ENCODE measurements at places on chromosomes 3 and 15.

- no peak for DNase-seq
Measured at GRCh38 chr3:149621218-149622005, 36.4 kb downstream of the WWTR1 start.

DNA sequence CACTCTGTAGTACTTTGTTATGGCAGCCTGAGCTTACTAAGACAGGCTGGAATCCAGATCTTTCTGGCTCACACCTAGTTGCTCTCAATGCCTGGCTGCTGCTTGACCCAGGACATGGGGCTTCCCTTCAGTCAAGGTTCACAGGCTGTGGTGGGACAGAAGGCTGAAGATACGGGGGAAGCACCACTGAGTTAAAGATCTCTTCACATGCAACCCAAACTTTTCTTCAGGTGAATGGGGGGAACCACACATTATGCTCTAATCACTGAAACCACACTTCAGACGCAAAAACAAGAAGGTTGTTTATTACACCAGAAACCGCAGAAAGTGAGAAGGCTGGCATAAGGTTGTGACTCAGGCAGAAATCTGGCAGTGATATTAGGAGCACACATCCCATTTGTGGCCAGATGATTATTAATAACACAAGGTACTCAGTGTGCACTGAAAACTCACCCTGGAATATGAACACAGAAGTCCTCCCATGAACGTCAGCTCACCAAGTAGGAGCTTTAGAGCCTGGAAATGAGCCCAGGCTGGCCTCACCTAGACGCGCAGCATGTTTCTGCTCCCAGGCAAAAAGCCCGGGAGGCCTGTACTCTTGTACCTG, 230.5 kb upstream of the CHRNA7 start:
- DNase-seq: no peak

- DNase-seq: no peak
Measured at GRCh38 chr3:12773030-12773709, 14.1 kb upstream of the TMEM40 start.

- DNase-seq: no peak
Measured at GRCh38 chr15:99707473-99708270, 25.6 kb downstream of the LYSMD4 start.

DNA sequence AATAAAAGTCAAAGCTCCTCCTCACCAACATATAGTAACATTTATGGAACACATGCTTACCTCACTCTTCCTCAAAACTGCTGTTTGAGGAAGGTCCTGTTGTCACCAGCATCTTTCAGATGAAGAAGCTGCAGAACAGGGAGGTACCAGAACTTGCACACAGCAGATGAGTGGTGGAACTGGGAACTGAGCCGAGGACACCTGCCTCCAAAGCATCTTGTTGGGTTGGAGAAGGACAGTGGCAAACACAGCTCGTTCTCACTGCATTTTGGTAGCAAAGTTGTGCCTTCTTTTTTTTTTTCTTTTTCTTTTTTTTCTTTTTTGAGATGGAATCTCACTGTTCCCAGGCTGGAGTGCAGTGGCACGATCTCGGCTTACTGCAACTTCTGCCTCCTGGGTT, 76.0 kb downstream of the CEMIP start:
- no peak for DNase-seq

DNA sequence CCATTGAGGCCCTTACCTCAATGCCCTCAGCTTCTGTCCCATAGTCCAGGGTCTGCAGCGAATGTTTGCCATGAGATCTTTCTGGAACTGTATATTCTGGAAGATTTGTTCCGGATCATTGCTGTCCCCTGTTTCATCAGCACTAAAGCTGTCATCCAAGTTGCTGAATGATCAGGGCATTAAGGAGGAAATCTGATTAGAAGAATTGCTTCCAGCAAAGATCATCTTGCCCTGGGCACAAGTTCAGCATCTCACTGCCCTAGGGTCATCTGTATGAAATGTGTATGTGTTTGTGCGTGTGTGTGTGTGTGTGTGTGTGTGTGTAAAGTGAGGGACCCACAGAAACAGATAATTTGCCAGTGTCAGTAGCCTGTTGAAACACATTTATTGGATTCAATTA, 1.4 kb downstream of the TMC3 start:
- no peak for DNase-seq

DNA sequence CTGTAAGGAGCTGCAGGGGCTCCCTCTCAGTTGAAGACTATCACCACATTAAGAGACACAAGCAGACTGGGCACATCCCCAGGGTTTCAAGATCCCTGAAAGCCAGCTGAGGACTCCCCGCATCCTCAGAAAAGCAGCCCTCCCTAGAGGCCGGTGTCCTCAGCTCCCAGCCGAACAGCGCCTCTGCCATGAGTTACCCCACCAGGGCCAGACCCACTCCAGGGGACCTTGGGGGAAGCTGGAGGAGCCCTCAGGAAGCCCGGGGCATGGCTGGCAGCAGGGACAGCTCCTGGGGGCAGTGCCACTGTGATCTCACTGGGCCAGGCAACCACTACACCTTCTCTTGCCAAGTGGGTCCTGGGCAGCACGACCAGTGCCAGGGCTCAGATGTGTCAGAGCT, 8.1 kb downstream of the KLF15 start:
- no peak for DNase-seq

GRCh38 chr3:72584262-72584661, 264.0 kb downstream of the SHQ1 start:
- no peak for DNase-seq

GRCh38 chr15:50496692-50497091, 49.8 kb downstream of the USP50 start:
- no peak for DNase-seq

DNA sequence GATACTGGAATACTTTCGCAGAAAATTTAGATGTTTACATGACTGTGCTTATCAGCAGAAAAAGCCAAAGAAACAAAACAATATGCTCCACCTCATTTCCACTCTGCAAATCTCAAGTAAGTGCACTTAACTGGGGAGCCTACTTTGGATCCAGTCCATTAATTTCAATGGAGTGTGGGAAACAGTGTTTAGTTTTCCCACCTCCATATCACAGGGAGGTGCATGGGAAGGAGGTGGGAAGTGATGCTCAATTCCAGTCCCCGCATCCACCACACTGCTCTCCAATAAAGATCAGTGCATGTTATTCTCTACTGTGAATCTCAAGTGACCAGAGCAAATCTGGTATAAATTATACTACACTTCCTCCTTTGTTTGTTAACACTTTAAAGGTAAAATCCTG, 2.9 kb downstream of the NEDD4 start:
- no peak for DNase-seq

DNA sequence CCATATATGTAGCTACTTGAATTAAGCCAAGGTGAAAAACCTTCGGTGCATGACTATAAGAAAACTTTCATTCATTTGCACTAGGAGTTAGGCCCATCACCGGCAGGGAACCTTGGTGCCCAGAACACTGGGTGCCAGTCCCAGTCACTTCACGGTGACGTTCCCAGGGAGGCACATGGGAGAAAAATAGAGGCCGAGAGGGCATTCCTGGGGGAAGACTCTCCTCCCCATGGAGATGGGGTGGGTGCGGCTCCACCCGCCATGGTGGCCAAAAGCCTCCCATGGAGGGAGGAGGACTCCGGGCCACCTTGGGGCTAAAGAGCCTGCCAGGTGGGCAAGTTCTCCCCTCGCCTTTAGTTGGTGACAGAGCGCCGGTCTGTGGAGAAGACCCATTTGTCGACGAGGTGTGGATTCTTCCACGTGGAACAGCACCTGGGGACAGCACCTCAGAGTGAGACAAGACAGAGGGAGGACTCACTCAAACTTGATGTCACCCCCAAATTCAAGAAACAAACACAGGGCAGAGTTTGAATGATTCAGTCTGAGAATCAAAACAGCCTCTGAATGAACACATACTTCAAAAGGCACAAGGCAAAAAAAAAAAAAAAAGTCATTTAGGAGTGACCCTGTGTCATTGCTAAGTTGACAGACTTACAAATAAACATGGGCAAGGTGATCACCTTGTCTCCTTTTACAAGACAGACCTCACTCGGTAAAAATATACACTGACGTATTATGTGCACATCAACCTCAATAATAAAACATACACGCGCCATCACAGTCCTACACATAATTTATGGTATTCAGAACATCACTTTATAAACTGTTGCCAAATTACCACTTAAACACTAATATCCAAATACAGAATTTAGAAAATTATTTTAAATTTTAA, 38.6 kb downstream of the ZXDC start:
- no peak for DNase-seq

- DNase-seq: no peak
Measured at GRCh38 chr15:48924528-48925393, 39.0 kb downstream of the SHC4 start.

All from progenitor cell of endocrine pancreas (in vitro differentiated cells).